ENCODE measurements at places on chromosomes 2 and 18. TPM values are rescaled to one million over a fixed set of nuclear protein-coding genes. Genes with fewer than 3 reads are reported as not detected.

DNA sequence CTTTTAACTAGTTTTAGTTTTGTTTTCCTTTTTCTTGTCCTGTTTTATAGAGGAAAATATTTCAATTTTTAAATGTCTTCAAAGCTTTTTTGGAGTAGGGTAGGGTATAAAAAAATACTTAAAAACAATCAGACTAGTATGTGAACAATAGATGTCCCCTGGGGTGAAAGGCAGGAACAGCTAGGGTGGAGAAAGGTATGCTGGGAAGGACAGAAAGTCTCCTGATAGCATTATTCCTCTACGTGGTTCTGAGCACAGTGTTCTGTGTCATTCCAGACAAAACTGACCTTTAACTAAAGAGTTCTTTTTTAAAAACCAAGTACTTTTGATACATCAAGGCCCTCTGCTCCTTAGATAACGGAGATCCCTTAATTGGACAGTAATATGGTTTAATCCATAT, 32.1 kb upstream of the B3GNT2 start:
- no peaks in the 10 kb centered on the region for H3K27me3 ChIP-seq
- no peaks in the 10 kb centered on the region for H3K4me1 ChIP-seq
- H3K36me3 ChIP-seq: no peaks in the 10 kb centered on the region
- no peak overlapping the region for H3K27ac ChIP-seq

The SLC38A11 gene
- 5.7 TPM for total RNA-seq

GRCh38 chr18:78999939-79000338, 20.3 kb downstream of the SALL3 start:
- H3K4me1 ChIP-seq: no peaks in the 10 kb centered on the region
- DNase-seq: no peak
- H3K27ac ChIP-seq: no peak overlapping the region
- no peak overlapping the region for H3K4me3 ChIP-seq
- peaks cover 6% of the 10 kb centered on the region for H3K27me3 ChIP-seq

DNA sequence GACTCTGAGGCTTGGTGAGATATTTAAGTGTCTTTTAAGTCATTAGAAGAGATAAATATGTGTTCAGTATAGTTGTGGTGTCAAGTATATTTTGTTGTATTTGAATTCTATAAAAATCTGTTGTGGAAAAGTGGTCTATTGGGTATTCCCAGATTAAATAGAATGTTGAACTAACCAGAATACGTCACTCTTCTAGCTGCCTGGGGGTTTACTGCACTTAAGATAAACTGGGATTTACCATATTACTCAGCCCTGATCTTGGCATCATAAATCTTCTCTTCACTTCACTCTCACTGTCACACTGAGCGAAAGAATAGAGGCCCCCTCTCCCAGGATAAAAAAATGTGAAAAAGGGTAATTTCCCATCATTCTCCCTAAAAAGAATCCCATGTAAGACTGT, 129.8 kb downstream of the BCL2 start:
- no peaks in the 10 kb centered on the region for H3K36me3 ChIP-seq
- no peak overlapping the region for H3K27ac ChIP-seq
- no peaks in the 10 kb centered on the region for H3K27me3 ChIP-seq
- no peaks in the 10 kb centered on the region for H3K4me1 ChIP-seq

GRCh38 chr2:176160251-176160985, 3.3 kb downstream of the HOXD3 start:
- H3K27ac ChIP-seq: no peak overlapping the region
- no peak overlapping the region for H3K4me3 ChIP-seq
- no peak for DNase-seq
- peaks cover 10% of the 10 kb centered on the region for H3K4me1 ChIP-seq
- no peaks in the 10 kb centered on the region for H3K36me3 ChIP-seq

GRCh38 chr2:29777161-29777560, 144.2 kb downstream of the ALK start:
- no peaks in the 10 kb centered on the region for H3K27me3 ChIP-seq
- no peak for DNase-seq
- no peak overlapping the region for H3K27ac ChIP-seq
- H3K4me3 ChIP-seq: no peak overlapping the region
